Uterus (tissue), 4 donors: ENCODE measurements at places on chromosomes 2 and 18. TPM values are rescaled to one million over a fixed set of nuclear protein-coding genes. Genes with fewer than 3 reads are reported as not detected.

RAX gene
- not detected for total RNA-seq

GRCh38 chr2:205293559-205293958 is 388.7 kb upstream of the NRP2 start:
- no peak for DNase-seq

DNA sequence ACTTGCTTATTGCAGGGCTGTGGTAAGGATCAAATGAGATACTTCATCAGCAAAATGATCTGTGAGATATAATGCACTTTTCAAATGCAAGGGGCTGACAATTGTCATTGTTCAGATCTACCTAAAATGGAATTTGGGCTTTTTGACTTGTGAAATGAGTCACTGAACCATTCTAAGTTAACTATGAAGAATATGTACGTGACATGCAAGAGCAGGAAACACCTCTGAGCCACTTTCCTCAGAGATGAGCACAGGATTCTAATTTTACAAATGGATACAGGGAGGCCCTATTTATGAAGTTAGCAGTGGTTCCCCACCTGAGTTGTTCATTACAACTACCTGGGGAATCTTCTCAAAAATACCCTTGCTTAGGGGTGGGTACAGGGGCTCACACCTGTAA is 26.7 kb downstream of the CTLA4 start:
- DNase-seq = no peak

DLX1 gene
- 0.14 TPM for total RNA-seq

MBOAT2 gene
- total RNA-seq = 20.0 TPM

DNA sequence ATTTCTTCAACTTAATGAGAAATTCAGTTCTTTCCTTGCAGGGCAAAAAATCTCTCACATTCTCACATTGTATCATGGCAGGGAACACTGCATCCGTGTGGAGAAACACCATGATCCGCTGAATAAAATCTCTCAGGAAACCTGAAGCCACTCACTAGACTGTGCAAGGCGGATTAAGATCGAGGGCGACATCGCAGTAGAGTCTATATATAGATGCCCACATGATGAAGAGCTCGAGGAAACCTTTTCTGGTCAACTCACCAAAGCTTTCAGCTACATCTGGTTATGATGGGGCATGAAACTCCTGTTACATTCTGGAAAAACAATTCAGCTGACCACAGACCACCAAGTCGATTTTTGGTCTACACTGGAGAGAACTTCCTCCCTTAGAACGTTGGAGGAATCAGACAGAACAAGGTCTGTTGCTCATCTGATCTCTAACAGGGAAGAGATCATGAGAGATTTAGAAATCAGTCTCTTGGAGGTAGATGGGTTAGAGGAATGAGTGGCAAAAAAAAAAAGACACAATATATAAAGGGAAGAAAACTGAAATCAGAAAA is 162.9 kb upstream of the ZNF516 start:
- DNase-seq = no peak

DNA sequence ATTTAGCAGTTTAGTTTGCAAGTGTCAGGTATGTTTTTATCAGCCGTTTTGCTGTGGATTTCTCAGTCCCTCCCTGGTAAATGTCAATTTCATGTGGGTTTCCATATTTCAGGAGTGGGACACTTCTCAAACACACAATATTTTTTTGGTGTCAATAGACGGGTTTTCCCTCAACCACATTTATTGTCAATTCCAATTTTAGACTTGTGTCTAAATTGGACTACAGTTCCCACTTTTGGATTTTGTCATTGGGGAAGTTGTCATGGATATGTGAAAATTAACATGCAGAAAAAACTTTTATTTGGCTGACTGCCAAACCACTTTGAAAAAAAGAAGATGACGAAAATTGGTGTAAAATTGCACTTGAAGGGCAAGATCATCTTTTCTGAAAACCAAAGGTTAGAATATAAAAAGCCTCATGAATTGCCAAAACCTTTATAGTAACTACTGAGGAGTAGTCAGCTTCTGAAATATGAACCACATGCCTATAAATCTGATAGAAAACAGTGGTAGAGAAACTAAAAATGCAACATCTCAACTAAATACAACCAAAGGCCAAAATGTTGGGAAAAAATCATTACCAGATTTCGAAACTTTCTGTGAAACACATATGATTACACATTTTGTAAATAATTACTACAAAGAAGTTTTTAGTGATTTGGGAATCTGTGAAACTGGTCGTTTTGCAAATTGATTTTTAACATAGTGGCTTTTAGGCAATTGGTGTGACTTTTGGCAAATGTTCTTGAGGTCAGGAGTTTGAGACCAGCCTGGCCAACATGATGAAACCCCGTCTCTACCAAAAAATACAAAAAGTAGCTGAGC is 106.4 kb downstream of the BCL2L11 start:
- DNase-seq = no peak

GRCh38 chr18:61216051-61216450 is 117.2 kb upstream of the CDH20 start:
- DNase-seq = no peak

- DNase-seq = no peak
Observed at GRCh38 chr2:231415029-231415428, 19.5 kb downstream of the B3GNT7 start.

KYNU gene
- not detected for total RNA-seq

- no peak for DNase-seq
Observed at GRCh38 chr2:71532327-71532726, 79.0 kb downstream of the DYSF start.

- DNase-seq = peak; percentile 26
Observed at GRCh38 chr18:35029103-35029502, 12.1 kb upstream of the MAPRE2 start.

DNA sequence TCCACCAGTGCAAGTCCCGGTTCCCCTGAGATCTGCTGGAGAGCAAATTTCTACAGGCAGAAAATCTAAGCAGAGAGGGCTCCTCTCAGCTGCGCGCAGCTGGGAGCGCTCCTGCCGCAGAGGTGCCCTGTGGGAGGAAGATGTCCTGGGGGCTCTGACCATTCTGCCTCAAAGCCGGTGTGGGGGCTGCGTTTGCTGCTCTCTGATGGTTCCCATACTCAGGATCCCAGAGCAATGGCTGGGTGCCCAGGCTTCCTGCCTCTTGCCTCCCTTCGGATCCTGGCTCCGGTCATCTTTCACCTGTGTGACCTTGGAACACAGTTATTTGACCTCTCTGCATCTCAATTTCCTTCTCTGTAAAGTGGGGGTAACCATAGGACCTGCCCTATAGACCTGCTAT is 434.2 kb downstream of the ZNF521 start:
- no peak for DNase-seq

- DNase-seq = no peak
Observed at GRCh38 chr2:13686262-13686661, 946.3 kb upstream of the LRATD1 start.
